Left lung (tissue), 14 donors: ENCODE measurements at places on chromosomes 7 and 10. TPM values are rescaled to one million over a fixed set of nuclear protein-coding genes. Genes with fewer than 3 reads are reported as not detected.

DNA sequence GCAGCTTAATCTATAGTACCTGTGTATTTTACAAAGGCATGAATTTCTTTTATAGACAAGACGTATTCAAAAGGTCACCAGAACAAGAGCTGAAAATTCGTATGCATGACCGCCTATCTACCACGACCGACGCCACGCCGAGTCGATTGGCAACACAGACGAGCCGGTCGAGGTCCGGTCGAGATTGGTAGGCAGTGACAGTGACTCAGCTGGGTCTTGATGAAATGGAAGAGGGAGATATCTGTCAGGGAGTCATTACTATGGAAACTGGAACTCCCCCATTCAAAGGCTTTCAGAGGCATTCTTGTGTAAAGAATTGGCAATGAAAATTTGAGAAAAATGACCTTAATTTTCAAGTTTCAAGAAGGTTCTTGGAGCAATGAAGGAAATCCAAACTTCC is 2.1 kb downstream of the ATP5MK start:
- peaks cover 51% of the 10 kb centered on the region for H3K4me1 ChIP-seq
- no peaks in the 10 kb centered on the region for H3K27me3 ChIP-seq
- H3K36me3 ChIP-seq = peaks cover 40% of the 10 kb centered on the region
- H3K4me3 ChIP-seq = no peak overlapping the region
- H3K27ac ChIP-seq = no peak overlapping the region
- DNase-seq = no peak

DNA sequence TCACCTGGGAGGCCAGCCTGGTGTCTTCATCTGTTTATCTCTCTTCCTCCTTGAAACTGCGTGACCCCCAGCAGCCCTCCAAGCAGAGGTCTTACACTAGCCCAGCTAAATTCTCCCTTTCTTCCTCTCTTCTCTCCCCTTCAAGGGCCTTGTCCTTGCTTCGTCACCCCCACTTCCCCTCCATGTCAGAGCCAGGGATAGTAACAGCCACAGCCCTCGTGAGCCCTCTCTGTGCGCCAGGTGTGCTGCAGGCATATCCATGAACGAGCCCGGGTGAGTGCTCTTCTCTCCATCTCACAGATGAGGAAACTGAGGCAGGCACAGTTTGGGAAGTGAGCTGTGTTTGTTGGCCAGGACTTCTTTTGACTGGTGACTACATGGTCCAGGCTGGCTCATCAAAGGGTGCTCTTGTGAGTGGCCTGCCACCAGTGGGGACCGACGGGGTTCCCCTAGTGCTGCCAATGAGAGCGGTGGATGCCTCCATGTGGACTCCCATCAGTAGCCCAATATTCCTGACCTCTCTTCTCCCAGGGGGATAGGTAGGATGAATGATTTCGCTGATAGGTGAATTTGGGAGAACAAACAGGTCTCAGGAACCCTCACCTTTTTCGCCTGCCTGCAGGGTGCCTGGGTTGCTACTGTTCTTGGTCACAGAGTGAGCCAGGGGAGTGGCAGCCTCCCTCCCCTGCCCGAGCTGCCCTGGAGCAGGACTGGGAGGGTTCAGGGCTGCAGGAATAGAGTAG is 38.1 kb downstream of the ADRA2A start:
- no peaks in the 10 kb centered on the region for H3K36me3 ChIP-seq
- DNase-seq = no peak
- H3K4me3 ChIP-seq = no peak overlapping the region

DNA sequence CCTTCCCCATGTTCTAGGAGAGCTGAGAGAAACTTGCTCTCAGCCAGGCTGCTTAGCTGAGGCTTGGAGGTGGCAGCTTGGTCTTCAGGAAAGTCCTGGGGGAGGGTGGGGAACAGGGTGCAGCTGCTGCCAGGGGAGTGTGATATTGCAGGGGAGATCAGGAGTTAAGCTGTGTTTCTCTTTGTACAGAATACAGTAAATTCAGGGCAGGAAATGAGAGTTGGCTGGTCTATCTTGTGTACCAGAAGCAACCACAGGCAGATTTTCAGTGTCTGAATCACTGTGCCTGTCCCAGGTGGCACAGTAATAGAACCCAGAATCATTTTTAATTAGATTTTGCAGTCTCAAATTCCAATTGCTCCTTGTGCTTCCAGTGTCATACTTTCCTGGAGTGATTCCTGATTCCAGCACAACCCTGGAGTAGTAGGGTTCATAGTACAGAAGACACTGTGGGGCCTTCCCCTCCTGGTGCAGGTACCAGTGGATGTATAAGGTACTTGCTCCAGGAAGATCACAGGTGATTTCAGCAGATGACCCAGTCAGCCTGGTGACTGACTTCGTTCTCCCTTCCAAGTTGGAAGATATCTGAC is 94.0 kb upstream of the TARP start:
- H3K4me1 ChIP-seq = no peaks in the 10 kb centered on the region
- H3K36me3 ChIP-seq = no peaks in the 10 kb centered on the region
- no peak overlapping the region for H3K4me3 ChIP-seq
- DNase-seq = no peak
- no peaks in the 10 kb centered on the region for H3K27me3 ChIP-seq

DNA sequence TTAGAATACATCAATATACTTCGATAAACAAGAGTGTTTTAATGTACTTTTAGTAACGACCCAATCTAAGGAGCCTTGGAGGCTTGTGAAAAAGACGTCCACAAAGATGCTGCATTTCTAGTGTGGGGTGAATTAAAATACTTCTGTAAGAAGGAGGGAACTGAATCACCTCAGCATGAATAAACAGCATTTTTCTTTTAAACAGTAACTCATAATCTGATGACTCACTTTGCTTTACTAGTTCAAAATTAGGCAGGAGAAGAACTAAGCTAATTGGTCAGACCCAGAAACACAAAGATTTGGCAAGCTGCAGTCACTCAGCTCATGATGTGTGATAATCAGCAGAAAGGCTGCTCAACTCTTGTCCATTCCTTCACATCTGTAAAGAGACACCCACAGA is 24.2 kb downstream of the NCOA4 start:
- H3K27ac ChIP-seq = no peak overlapping the region
- DNase-seq = no peak
- no peak overlapping the region for H3K4me3 ChIP-seq
- H3K27me3 ChIP-seq = no peaks in the 10 kb centered on the region
- no peaks in the 10 kb centered on the region for H3K36me3 ChIP-seq

GNAT3 gene
- total RNA-seq = not detected
